ENCODE measurements at places on chromosomes 1 and 21.

GRCh38 chr1:15726508-15726907 lies 9.6 kb upstream of the SLC25A34 start:
- no peak for DNase-seq

- peak; percentile 52 for DNase-seq
Measured at GRCh38 chr1:212062832-212063438, 27.4 kb downstream of the DTL start.

- no peak for DNase-seq
Measured at GRCh38 chr1:77415579-77415978, 133.8 kb downstream of the AK5 start.

DNA sequence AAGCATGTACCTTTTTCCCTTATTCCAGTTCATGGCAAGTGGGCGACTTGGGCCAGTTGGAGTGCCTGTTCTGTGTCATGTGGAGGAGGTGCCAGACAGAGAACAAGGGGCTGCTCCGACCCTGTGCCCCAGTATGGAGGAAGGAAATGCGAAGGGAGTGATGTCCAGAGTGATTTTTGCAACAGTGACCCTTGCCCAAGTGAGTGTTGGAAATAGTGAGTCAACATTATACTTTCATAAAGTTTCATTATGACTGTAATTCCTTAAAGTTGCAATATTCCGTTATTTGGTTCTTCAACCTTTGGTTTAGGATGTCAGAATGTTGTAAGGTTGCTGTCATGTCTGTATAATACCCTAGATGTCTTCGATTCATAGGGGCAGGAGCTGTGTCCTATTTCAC lies 230.5 kb downstream of the TPR start:
- DNase-seq, result no peak

DNA sequence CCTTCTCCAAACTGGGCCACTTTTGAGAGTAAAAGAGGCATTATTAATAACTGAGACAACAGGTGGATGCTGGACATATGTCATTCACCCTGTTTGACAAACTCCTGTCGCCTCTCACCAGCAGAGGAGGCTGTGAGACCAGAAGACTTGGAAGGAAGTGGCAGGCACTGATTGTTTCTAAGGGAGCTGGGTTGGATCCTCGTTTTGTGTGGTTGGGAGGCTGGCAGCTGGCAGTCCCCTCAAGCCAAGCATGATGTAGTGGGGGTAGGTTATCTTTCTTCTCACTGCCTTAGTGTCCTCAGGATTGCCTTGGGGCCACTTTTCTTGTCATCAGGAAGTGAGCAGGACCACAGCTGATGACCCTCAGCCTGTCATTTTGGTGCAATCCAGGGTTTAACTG lies 86.5 kb upstream of the KCNJ15 start:
- DNase-seq, result no peak

DNA sequence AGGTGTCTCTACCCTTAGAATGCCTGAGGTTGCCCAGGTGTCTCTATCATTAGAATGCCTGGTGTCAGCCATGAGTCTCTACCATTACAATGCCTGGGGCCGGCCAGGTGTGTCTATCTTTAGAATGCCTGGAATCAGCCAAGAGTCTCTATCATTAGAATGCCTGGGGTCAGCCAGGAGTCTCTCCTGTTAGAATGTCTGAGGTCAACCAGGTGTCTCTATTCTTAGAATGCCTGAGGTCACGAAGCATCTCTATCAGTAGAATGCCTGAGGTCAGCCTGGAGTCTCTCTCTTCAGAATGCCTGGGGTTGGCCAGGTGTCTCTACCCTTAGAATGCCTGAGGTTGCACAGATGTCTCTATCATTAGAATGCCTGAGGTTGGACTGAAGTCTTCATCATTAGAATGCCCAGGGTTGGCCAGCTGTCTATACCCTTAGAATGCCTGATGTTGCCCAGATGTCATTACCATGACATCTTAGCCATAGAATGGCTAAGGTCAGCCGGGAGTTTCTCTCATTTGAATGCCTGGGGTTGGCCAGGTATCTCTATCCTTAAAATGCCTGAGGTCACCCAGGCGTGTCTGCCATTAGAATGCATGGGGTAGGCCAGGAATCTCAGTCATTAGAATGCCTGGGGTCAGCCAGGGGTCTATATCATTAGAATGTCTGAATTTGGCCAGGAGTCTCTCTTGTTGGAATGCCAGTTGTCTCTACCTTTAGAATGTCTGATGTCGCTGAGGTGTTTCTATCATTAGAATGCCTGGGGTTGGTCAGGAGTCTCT lies 44.0 kb downstream of the RNF187 start:
- no peak for DNase-seq

DNA sequence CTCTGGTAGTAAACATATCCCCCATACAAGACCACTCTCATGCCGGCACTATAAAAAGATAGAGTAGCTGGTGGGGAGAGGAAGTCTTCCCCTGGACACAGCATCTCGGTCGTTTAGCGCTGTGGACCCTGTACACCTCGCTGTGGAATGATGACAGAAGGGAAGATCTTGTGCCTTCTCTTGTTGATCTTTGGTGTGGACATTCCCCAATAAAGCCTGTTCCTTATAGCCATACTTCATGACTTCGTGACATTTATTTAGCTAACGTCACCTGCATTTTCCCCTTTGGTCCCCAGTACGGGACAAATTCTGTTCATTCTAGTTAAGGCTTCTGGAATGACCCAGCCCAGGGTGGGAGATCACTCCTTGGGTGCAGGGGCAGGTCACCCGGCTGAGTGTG lies 24.9 kb upstream of the MAP10 start:
- no peak for DNase-seq

GRCh38 chr1:81517987-81518386 lies 282.7 kb upstream of the ADGRL2 start:
- DNase-seq, result no peak
